NCI-H1092 (cell line): ENCODE measurements at places on chromosomes 2 and 18.

- no peak for DNase-seq
Measured at GRCh38 chr2:35830833-35831232, 524.7 kb upstream of the CRIM1 start.

GRCh38 chr2:1742681-1743395 is 1.5 kb downstream of the PXDN start:
- DNase-seq: no peak

- no peak for DNase-seq
Measured at GRCh38 chr2:177708660-177709444, 316.3 kb downstream of the AGPS start.

GRCh38 chr2:125983364-125983763 is 672.6 kb upstream of the GYPC start:
- DNase-seq: no peak

DNA sequence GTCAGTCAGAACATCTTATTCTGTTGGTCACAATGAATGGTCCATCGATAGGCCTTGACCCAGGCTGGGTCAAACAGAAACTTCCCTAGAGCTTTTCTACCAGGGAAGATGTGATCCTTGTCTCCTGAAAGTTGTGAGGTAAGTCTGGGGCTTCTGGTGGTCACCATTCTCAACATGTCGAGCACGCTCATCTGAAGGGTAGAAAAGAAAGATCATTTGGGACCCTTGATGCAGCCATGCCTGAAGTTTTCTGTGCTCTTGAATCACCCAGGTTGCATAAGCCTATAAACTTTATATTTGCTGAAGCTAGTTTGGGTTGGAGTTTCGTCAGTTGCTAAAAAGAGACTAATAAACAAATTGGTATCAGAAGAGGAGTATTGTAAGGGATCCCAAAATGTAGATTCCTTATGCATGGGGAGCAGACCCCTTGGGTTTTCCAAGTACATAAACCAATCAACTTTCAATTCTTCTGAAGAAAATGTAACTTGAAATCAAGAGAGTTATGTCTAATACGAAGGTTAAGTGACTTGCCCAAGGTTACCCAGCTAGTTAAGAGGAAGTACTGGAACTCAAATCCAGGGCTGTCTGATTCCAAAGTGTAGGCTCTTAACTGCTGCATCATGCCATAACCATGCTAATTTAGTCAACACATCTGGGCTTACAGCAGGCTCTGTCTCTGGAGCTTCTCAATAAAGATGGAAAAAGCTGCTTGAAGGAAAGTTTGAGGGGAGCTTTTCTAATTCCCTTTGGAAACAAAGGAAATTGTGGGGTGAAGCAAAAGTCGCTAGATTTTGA is 23.2 kb downstream of the TMEM17 start:
- DNase-seq: no peak

DNA sequence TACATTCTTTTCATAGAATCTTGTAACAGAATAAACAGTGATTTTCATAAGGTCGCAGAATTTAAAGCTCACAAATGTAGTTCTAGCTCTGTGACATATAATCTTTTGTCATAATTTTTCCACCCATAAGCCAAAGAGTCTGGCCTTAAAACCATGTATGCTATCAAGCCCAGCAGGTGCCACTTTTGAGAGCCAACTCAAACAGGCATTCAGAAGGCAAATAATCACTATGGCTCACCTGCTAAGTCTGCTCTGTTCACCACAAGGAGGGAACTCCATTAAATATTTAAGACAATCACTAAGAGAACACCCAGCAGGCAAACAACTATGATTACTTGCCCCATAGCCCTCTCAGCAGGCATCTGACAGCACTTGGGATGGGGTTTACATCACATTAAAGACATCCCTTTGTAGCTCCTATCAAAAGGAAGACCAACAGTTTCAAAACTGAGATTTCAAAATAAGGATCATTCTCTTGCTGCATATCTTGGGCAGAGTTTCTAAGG is 241.6 kb downstream of the PDE11A start:
- DNase-seq: peak; percentile 78

- DNase-seq: no peak
Measured at GRCh38 chr2:55809875-55810621, 113.5 kb downstream of the EFEMP1 start.

DNA sequence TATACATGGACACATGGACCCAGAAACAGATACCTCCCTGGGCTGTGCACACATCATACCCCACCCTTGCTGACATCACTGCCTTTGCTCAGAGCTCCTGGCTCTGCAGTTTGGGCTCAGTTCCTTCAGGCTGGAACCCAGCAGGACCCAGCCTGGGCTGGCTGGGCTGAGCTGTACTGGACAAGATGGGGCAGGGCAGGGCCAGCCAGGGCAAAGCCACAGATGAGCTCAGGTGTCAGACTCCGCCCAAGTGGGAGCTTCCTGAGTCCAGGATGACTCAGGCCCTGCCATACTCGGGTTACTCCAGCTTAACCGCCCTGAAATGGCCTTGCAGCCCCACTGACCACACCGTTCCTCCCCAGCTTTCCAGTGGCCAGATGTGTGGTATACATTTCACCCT is 284.9 kb downstream of the OSR1 start:
- DNase-seq: no peak

- DNase-seq: no peak
Measured at GRCh38 chr2:168573128-168573903, 117.2 kb downstream of the CERS6 start.

GRCh38 chr2:27724191-27724590 is 47.3 kb upstream of the MRPL33 start:
- no peak for DNase-seq
